Activated CD4-positive, alpha-beta T cell treated with anti-CD3 and anti-CD28 coated beads, Interleukin-2, amount 50 U/mL, for 4 hours (primary cell): ENCODE measurements at places on chromosomes 7 and 10.

DNA sequence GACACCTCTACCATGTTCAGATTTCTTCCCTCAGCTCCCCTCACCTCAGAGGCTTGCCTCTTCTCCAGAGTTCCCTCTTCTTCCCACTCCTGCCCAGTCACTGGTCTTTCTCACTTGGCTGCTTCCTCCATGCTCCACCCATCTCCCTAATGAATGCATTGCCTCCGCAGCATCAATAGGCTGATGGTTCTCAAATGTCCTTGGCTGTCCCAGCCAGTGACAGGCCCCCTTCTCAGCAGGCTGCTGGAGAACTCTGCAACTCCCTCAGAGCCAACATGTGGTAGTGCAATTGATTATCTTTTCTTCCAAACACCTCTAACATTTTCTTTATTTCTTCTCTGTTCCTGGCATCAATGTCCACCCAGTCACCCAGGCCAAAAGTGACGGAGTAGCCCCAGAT lies 218.2 kb downstream of the RELN start:
- DNase-seq, result no peak

DNA sequence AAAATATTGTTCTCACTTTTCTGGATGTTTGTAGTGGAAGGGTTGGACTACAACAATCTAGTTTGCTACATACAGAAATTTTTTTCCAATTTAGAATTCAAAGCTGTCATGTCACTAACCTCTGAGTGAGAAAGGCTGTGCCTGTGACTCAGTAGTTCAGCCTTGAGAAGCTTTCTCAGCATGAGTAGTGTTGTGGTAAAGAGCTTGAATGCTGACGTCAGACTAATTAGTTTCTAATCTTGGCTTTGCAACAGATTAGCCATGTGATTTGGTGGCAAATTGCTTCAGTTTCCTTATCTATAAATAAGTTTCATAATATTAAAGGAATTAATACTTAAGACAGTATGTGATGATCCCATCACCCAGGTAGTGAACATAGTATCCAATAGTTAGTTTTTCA lies 83.8 kb downstream of the ABCA13 start:
- no peak for DNase-seq

DNA sequence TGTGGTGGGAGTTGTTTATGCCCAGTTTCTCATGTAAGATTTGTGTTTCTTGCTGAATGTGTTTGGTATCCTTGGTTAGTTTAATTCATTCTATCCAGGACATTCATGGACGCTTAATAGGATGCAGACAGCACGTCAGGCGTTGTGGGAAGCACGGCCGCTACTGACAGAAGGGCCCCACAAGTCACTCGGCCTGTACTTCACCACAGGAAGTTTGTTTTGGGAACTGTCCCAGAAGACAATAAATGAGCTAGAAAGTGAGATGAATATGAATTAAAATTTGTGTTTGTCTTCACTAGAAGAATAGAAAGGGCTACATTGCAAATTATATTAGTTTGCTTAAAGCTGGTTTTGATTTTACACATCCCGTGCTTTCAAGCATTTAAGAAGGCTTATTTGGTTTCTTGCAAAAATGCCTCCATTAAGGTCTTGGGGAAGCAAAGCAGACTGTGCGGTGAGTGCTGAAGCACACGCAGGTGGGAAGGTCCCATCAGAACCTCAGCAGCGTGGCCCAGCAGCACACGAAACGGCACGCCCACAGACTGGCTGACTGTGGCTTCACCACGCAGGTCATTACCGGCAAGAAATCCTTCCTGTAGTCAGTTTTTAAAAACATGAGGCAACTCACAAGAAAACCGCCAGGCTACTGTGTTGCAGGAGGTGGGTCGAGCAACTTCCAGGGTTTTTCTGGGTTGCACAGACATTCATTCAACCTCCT lies 74.1 kb downstream of the VIPR2 start:
- DNase-seq, result no peak

DNA sequence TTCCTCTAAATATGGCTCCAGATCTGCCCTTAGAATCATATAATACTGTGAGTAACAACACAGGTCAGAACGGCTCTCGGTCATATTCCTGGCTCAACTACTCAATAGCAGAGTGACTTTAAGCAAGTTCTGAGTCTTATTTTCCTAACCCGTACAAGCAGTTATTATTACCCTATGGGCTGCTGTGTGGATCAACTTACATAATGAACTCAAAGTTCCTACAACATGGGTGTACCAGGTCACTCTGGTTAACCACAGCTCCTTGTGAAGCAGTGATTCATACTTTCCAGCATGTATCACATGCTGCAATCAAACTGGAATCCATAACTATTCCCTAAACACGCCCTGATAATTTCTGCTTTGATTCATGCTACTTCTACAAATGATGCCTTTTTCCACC lies 107.3 kb downstream of the LRRN3 start:
- DNase-seq, result no peak

DNA sequence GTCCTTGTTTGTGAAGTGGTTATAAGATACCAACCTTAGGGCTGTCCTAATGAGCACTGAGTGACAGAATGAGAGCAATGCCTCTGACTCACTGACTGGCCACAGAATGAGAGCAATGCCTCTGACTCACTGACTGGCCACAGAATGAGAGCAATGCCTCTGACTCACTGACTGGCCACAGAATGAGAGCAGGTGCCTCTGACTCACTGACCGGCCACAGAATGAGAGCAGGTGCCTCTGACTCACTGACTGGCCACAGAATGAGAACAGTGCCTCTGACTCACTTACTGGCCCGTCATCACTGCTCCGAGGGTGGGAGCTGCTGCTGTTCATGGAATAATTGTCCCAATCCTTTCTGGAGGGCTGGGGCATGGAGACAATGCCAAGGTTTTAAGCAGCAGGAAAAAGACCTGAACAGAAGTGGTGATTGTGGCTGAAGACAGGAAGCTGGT lies 265.2 kb upstream of the PPP2R2D start:
- no peak for DNase-seq

GRCh38 chr10:84184517-84184916 lies 9.8 kb upstream of the CDHR1 start:
- no peak for DNase-seq

DNA sequence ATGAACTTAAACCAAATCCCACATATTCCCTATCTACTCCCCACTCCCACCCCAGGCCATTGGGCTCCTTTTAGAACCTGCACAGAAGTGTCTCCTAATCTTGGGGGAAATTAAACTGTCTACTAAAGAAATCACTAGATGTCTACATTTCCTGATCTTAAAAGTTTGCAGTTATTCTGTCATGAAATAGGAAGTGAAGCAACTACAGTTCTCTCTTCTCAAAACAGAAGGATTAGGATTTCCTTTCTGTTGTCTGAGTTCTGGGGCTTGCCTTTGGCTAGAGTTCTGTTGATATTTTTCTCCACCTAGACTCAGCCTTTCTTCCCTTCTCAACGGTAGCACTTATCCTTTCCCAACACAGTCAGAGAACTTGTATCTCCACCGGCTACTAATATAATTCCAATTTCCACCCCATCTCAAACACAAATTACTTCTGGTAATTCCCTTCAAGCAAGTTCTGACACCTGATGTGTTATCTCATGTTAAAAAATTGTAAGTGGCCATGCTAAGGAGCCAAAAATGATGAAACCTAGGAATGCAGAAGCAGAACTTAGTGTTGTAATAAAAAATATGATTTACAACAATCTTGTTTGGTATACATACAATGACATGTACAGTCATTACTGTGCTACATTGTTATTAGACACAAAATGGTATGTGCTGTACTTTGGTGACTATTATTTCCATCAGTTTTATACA lies 12.1 kb downstream of the OR9A4 start:
- DNase-seq, result no peak

DNA sequence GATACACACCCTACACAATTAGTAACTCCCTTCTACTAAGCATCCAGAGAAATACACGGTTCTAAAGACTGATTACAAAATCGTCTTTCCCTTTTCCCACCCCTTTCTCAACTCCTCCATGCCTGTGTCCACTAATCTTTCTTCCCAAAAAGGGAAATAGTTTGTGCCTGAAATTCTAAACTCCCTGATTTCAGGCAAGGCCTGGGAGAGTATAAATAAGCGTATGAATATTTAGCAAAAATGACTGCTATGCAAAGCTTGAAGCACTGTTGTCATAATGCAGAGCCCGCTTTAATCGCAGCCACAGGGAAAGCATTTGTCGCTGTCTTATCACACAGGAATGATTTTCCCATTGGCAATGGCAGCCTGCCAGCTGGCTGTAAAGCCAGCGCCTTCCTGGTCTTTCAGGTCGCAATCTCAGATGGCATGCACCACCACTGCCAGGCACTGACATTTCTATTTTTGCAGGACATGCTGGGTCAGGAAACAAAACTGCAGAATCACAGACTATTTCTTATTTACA lies 142.9 kb upstream of the PCGF5 start:
- DNase-seq, result no peak

DNA sequence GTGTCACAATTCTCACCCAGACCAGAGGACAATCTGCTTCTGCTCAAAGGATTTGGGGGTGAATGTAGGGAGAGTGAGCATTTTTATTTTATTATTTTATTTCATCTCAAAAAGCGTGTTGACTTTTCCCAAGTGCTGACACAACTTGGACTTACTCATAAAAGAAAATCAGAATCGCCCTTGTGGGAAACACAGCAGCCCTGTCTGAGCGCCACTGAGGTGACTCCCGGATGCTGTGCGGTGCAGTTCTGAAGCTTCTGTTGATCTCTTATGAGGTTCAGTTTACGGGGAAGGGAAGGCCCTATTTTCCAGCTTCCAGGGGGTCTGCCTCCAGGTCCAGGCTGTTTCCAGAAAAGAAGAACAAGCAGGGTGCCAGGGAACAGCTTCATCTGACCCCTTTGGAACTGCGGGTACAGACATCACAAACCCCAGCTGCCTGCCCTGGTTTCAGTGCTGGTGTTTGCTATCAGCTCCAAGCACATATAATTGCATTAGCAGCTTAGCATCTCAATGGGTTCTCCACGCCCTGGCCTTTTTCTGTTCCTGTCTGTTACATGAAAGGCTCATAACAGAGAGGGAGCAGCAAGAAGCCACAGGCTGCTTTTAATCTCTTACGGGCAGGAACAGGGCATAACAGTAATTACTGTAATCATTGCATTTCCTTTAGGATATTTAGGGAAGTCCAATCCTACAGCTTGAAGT lies 52.4 kb downstream of the PARP12 start:
- DNase-seq, result no peak

- DNase-seq, result no peak
Observed at GRCh38 chr10:60430017-60430416, 40.3 kb upstream of the ANK3 start.

GRCh38 chr7:35558841-35559240 lies 136.1 kb downstream of the HERPUD2 start:
- DNase-seq, result no peak

DNA sequence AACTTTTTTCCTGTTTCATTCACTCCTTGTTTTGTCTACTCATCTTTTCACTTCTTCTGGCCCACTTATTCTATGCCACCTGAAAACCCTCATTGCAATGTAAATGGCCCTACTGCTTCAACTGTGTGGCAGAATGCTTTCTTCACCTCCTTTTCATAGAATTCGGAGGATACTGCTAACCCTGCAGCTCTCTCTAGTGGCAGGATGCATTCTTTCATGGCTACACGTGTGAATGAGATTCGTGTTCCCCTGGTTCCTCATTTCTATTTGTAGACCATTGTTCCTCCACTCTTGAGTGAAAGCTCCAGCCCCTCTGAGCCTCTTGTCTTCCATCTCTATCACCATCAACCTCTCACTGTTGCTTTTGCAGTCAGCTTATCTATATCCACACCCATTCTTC lies 20.9 kb upstream of the CYP26C1 start:
- DNase-seq, result no peak

DNA sequence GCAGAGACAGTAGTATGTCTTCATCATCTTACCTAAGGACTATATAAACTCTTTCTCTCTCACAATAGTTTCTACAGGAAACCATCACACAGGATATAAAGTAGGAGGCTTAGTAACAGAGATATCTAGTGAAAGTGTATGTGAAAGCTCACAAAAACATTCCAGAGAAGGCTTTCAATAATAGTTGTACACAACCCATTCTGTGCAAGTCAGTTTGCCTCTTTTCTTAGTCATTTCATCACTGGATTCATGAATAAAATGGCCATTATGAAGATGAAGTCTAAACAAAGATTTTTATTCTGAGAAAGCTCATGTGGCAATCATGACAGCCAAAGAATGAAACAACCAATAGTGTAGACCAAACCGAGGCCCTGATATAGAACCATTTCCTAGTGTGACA lies 178.8 kb downstream of the GNAT3 start:
- DNase-seq, result no peak

DNA sequence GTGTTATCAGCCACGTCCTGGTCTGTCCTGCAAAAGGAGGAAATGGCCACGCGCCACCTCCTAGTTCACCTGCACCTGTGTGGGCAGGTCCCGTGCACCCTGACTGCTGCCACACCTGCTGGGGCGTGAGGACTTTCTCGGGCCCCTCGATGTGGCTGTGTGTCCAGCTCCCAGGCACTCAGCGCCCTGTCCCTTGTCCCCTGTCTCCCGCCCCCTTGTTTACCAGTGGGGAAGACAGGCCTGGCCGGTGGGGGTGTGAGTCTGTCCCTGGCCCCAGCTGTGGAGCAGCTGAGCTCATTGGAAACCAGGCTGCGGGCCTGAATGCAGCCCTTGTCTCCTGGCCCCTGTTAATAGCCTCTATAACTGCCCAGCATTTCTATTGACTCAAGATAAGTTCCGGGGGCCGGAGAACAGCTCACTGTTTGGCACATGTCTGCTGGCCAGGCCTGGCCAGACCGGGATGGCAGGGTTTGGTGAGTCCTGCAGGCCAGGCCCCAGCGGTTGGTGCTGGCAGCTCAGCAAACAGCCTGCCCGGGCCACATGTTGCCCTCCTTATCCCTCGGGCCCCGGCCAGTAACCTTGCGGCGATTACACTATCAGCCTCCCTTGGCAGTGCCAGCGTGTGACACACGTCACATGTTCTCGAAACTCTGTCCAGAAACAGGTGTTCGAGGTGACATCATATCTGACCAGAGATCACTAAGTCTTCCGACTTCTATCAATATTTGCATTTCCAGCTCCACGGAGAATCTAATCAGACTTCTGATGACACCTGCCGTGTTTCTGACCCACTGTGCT lies 52.1 kb downstream of the FOXL3 start:
- DNase-seq, result no peak

- no peak for DNase-seq
Observed at GRCh38 chr10:78319371-78319770, 285.7 kb downstream of the RPS24 start.

- no peak for DNase-seq
Observed at GRCh38 chr7:129225931-129226572, 1.2 kb downstream of the AHCYL2 start.

- DNase-seq, result no peak
Observed at GRCh38 chr10:97583476-97583875, 713 bp upstream of the HOGA1 start.
